ENCODE measurements at places on chromosomes 5 and 9.

- no peak for DNase-seq
Measured at GRCh38 chr9:109542922-109543321, 44.8 kb upstream of the PTPN3 start.

DNA sequence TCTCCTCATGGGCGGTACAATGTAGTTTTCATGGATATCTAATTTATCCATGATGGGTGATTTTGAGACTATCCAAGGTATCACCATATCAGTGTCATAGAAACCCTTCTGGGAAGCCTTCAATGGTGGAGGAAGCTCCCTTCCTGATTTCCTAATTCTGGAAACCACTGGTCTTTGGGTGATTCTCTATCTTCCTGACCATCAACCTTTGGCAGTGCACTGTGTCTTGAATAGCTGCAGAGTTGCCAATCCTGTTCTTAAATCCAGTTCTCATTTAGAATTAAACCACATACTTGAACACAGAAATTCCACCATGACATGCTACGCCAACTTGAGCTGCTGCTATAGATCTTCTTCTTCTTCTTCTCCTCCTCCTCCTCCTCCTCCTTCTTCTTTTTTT is 161.7 kb upstream of the KLF9 start:
- no peak for DNase-seq

DNA sequence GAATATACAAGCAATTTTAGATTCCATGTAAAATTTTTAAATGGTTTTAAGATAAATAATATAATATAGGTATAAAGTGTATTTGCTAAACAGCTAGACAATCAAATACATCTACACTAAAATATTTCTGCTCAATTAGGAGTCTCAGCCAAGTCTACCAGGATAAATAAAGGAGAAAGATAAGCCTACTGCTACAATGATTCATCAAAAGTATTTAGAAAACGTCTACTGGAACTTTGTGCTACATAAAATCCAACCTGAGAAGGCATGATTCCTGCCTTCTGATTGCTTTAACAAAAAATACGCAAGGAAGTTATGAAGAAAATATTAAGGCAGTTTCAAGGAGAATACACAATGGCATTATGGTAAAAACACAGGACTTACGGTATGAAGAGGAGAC is 570.6 kb downstream of the EFNA5 start:
- no peak for DNase-seq

DNA sequence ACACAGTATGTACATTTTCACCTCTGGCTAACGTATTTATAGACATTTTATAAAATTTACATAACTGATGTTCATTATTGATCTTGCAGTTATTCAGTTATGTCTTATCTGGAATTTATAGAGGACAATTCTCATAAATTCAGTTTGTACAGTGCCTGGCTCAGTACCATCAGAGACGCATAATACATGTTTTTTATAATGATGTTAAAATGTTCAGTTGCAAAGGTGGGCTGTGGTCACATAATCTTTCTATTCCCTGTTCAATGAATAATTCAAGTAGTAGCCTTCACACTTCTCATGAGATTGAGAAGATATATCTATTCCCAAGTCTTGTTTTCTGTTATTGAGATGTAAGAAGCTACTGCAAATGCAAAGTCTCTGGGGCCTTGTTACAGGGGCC is 393.1 kb upstream of the ARRDC3 start:
- no peak for DNase-seq

DNA sequence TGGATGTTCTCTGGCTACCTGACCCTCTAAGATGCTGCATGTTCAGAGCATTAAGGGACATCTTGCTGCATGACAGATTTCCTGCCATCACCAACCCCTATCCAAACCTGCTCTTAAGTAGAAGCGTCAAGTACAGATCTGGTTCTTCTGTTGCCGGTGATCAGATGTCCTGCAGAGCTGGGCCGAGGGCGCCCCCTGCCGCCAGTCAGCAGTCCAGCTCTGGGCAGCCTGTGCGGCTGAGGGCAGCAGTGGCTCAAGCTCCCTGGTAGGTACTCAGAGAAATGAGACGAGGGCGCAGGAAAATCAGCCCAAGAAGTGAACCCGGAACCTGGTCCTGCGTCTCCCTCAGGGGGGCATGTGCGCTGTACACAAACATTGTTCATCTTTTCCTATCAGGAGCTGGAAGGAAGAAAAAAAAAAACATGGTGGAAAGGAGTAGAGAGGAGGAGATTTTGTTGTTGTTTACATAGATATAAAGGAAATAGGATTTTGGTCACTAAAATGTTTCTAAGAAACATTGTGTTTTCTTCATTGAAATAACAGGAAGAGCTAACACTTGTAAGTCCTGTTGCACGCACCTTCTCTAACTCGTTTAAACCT is 95.8 kb downstream of the CFAP90 start:
- DNase-seq, result peak; percentile 13

- DNase-seq, result no peak
Measured at GRCh38 chr9:91359734-91360470, 1.8 kb downstream of the AUH start.

DNA sequence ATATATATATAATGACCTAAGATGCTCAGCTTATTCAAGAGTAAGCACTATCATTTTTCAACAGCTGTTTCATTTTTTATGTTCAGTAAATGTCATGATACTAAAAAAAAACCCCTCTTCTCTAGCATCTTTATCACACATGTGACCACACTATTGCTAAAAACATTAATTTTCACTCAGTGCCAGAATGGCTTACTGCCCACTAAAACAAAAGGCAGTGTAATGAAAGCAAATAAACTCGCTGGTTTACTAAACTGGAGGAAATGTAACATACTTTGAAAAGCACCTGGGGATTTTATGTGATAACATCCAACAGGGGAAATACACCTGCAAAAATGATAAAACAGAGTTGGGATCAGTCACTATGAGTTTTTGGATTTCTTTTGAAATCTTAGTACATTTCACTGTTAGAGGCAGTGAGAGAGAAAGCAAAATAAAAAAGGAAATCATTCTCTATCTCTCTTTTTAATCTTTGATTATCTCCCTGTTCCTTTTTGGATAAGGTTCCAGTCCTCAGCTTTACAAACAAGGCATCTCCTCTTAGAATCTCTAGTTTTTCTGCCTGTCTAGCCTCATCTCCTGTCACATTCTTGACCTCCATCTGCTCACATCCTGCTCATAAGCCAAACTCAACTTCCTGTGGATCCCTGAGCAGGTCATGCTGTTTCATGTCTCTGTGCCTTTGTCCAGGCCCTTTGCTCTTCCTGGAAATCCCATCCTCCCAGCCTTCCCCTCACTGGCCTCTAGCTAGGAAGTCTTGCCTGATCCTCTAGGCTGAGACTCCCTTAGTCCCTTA is 338.0 kb downstream of the MAN2A1 start:
- DNase-seq, result no peak

DNA sequence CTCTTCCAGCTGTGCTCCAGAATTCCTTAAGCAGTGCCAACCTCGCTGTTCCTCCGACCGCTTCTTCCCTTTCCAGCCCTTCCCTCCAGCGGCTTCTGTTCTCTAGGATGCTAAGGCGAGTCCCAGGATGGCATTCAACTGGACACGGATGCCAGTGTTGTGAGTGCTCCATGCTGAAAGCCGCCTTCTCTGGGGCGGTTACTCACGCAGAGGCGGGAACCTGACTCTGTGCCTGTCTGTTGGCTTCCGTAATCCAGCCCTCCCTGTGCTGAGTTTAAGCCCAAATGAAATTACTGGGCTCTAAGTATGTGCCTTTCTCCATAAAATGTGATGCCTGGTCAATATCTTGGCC is 20.2 kb downstream of the COL5A1 start:
- peak; percentile 75 for DNase-seq

DNA sequence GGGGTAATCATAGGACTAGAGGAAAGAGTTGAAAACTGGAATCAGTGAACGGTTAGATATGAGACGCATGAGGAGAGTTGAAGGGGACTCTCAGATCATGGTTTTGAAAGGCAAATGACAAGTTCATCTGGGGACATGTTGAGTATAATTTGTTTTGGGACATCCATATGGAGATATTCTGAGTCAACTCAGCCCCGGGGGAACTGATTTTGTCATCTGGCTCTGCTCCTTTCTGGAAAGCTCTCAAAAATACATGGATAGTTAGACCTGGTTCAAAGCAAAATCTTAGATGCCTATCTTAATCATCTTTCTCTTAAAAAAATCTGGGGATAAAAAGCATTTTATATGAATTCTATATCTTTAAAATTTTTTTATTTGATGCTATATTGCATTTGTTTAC is 161.2 kb downstream of the SNX18 start:
- no peak for DNase-seq

- DNase-seq, result no peak
Measured at GRCh38 chr5:123132316-123132715, 43.3 kb downstream of the PRDM6 start.

DNA sequence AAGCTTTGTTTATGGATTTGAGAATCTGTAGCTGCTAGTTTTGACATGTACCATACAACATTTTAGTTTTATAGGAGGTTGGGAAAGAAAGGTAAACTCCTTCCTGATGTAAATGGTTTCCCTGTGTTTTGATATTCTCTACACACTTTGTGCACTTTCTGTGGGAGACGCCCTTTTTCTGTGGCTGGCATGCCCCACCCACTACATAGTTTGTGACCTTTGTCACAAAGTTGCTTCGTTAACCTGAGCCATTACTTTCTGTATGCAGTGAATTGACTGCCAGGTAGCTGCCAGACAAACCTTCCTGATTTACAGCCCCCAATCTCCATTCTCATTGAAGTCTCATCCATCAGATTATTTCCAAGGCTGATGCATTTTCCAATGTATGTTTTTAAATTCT is 90.6 kb downstream of the NLN start:
- DNase-seq, result no peak

DNA sequence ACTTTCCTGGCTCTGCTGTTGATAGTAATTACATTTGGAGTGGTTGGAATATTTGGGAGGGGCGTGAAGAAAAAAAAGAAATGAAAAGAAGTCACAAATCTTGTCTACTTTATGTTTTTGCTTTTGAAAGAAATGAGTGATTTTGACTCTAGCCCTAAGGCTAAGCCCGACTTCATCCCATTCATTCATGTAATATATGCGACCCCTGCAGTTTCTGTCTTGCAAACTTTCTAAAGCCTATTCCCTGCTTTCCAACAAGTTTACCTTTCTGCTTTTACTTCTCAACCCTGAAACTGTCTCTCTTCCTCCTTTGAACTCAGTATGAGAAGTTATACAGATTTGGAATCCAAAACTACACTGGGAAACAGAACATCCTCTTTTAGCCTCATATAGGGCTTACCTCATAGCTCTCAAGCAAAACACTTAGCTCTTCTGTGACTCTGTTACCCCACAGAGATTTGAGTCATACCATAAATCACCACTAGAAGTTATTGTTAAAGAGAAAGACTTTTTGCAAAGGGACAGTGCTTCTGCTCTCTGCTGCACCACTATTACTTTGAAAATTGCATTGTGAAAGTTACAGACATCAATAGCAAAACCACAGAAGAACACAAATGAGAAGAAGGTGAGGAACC is 1.6 kb downstream of the CFAP95 start:
- DNase-seq, result peak; percentile 64

- no peak for DNase-seq
Measured at GRCh38 chr9:126609711-126610388, 3.9 kb upstream of the LMX1B start.

DNA sequence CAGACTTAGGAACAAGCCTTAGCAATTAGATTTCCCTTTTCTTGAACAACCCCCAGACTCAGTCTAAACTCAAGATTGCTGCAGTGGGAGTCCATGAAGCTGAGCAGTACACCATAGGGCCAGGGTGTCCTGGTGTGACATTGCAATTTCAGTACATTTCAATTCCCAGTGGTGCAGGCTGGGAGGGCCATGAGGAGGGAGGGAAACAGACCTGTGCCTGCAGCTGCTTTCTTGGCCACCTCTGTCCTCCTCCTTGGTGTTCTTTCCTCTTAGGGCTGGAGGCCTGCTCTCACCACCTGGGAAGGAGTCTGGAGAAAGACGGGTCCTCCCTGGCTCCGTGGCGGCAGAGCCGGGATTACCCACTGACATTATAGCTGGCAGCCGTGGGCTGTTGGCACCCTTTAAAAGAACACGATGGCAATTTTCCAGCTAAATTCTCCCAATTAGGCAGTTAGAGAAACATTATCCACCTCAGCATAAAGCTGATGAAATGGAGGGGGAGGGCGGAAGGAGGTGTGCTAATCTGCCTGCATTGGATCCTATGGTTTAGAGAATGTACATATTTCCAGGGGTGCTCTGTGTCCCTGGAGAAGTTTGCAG is 186.4 kb downstream of the SLIT3 start:
- DNase-seq, result no peak

DNA sequence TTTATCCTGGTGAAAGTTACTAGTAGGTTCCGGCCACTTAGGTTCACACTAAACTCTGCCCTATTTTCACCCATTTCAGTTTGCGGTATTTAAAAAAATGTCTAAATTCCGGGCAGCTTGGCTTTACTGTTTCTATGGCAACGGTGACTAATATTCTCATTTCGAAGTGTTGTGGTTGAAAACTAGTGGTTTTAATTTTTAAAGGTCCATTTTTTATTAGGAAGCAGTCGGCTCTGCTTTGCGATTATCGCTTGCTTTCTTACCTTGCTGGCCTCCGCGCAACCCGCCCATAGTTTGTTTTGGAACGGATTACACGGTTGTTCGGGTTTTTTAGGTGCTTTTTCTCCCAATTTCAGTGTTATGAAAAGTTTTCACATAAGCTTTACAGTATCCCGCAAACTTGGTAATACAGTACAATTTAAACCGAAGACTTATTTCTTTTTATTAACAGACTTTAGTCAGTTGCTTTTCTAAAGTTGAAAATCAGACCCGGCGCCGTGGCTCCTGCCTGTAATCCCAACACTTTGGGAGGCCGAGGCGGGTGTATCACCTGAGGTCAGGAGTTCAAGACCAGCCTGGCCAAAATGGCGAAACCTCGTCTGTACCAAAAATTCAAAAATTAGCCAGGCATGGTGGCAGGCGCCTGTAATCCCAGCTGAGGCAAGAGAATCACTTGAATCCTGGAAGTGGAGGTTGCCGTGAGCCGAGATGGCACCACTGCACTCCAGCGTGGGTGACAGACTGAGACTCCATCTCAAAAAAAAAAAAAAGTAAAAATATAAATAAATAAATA is 1.6 kb downstream of the KDM4C start:
- peak; percentile 85 for DNase-seq

- DNase-seq, result peak; percentile 97
Measured at GRCh38 chr5:80407735-80408483, at the start of gene ZFYVE16. Gene ZFYVE16, plus strand, starts transcription at chr5:80408064. Its CDS starts 26,084 bp downstream, at chr5:80434148.

Measured in fibroblast of skin of right quadriceps (primary cell).